ENCODE measurements at places on chromosomes 2 and 18.

GRCh38 chr18:61699397-61700110 is 193.3 kb downstream of the RNF152 start:
- DNase-seq, result no peak

DNA sequence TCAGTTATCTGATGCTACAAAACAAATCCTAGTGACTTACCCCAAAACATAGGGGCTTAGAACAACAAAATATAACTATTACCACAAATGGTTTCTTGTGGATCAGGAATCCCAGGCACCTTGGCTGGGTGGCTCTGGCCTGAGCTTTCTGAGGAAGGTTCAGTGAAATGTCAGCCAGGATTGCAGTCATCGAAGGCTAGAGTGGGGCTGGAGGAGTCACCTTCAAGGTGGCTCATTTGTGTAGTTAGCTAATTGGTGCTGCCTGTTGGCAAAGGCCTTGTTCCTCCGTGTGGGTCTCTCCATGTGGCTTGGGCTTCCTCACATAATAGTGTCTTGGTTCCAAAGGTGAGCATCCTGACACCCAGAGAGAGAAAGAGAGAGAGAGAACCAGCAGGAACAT is 57.4 kb downstream of the COPS8 start:
- DNase-seq, result no peak

GRCh38 chr2:134327367-134327766 is 73.5 kb downstream of the MGAT5 start:
- DNase-seq, result no peak

DNA sequence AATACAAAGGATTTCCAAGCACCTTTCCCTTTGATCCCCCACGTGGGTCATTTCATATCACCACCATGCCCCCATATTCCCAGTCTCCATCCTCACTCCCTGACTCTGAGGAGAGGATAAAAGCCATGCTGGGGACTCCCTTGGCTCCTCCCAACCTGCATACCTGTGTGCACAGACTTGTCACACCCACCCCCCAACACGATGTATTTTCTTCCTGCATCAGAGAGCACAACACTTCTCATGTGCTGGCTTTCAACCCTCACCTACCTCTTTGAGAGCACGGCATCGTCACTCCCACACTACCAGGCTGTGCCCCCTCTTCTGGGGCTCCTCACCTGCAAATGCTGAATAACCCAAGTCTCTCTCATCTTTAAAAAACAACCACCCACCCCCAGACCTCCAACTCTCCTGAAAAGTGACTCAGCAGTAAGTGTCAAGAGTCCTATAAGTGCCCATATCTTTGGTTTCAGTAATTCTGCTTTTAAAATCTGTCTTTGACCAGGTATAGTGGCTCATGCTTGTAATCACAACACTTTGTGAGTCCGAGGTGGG is 53.1 kb downstream of the AP1S3 start:
- no peak for DNase-seq

- DNase-seq, result no peak
Observed at GRCh38 chr2:108220942-108221541, 18.7 kb upstream of the SULT1C3 start.
